Left lung (tissue), 14 donors: ENCODE measurements at places on chromosomes 13 and 19.

GRCh38 chr13:107395927-107396662, 819.2 kb downstream of the LIG4 start:
- no peak overlapping the region for H3K4me3 ChIP-seq
- H3K4me1 ChIP-seq = no peaks in the 10 kb centered on the region
- DNase-seq = no peak
- no peaks in the 10 kb centered on the region for H3K27me3 ChIP-seq

- no peak overlapping the region for H3K27ac ChIP-seq
- H3K36me3 ChIP-seq = no peaks in the 10 kb centered on the region
- no peak overlapping the region for H3K4me3 ChIP-seq
These were observed 335.5 kb downstream of the FOXO1 start for GRCh38 chr13:40330950-40331349.

GRCh38 chr13:22082030-22082429, 411.2 kb downstream of the FGF9 start:
- no peaks in the 10 kb centered on the region for H3K4me1 ChIP-seq
- H3K27me3 ChIP-seq = no peaks in the 10 kb centered on the region
- H3K36me3 ChIP-seq = no peaks in the 10 kb centered on the region
- no peak overlapping the region for H3K27ac ChIP-seq
- no peak overlapping the region for H3K4me3 ChIP-seq

GRCh38 chr19:9757544-9758501, 10.7 kb downstream of the ZNF846 start:
- peaks cover 5% of the 10 kb centered on the region for H3K36me3 ChIP-seq
- H3K27ac ChIP-seq = no peak overlapping the region
- H3K27me3 ChIP-seq = no peaks in the 10 kb centered on the region
- H3K4me3 ChIP-seq = no peak overlapping the region
- DNase-seq = no peak

DNA sequence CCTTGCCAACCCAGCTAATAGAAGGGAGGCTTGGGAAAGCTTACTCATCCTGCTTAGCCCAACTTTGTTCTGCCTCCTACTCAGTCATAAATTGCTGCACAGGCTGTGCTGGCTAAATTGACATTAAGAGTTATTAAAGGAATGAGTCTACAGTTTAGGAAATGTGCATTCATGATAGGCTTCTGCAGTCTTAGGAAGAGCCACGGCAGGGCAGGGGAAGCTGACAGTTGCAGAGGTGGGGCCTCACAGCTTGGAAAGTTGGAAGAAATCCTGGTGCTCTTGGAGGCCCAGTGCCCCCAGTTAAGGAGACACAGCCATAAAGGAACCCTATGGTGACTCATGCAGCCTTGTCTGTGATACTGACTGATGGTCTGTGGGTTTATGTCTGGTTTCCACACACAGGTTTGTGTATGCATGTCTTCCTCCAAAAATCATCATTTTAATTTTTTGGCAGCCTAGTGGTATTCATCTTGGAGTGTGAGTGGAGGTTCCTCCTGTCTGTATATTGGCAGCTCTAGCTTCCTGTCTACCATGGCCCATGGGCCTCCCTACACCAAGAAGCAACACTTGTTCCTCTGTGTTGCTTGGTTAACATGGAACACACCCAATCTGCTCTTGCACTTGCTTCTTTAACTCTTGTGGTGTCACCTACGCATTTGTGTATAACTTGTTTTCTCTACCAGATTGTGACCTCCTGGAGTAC, 135.0 kb upstream of the KL start:
- no peak overlapping the region for H3K27ac ChIP-seq
- no peaks in the 10 kb centered on the region for H3K36me3 ChIP-seq
- H3K4me1 ChIP-seq = no peaks in the 10 kb centered on the region
- no peaks in the 10 kb centered on the region for H3K27me3 ChIP-seq
- DNase-seq = no peak
- no peak overlapping the region for H3K4me3 ChIP-seq

DNA sequence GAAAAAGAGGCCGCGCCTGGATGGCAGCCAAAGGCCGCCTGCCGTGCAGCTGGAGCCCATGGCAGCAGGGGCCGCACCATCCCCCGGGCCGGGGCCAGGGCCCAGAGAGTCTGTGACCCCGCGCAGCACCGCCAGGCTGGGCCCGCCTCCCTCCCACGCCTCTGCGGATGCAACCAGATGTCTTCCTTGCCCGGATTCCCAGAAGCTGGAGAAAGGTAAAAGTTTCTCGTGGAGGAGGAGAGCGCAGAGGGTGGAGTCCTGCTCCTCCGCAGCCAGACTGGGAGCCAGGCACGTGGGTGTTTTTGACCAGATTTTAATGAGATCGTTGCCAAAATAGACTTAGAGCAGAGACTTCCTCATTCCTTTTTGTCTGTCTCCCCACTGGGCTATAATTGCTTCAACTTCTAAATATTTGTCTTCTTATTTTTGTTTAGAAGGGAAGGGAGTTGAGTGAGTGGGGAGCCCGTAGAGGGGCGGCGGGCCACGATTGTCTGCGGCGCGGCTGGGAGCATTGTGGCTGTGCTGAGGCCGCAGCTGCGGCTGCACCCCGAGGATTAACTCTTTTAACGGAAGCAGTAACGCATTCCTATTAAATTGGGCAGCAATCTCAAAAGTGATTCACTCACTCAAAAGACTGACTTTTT, 22.8 kb upstream of the NDUFS7 start:
- H3K36me3 ChIP-seq = no peaks in the 10 kb centered on the region
- DNase-seq = no peak
- H3K4me1 ChIP-seq = peaks cover 18% of the 10 kb centered on the region
- H3K27me3 ChIP-seq = no peaks in the 10 kb centered on the region
- peak overlapping the region; percentile 16 for H3K27ac ChIP-seq
- H3K4me3 ChIP-seq = peak overlapping the region; percentile 9

DNA sequence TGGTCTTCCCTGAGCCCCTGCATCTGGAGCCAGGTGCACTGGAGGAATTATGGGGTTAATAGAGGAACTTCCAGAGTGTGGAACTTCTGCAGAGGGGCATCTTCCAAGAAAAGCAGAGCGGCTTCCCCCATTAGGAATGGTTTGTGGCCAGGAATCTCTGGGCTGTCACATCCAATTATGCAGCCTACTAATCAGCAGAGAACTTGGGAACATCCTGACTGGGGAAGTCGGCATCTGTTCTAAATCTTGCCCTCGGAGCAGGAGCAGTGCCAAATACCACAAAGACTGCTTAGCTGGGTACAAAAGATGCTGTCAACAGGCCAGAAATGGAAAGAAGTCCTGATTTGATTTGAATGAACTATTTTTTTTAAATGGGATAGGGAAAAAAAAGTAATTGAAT, 435.1 kb downstream of the ZNF536 start:
- no peak for DNase-seq
- no peaks in the 10 kb centered on the region for H3K36me3 ChIP-seq
- H3K27ac ChIP-seq = no peak overlapping the region
- H3K27me3 ChIP-seq = no peaks in the 10 kb centered on the region

DNA sequence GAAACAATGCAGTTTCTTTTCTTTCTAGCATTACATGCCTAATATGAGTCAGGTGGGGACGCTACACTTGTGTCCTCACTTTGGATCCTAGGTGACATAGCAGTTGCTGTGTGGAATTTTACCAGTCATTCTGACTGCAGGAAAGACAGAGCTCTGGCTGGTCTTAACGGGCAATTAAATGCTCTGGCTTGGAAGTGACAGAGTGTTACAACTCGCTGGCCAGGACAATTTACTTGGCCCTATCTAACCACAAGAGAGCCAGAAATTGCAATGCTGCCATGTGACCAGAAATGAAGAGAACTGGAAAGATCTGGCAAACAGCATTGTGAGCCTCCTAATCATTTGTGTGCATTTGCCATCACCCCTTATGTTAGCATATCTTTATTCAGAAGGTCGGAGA, 351.1 kb downstream of the DCT start:
- H3K27ac ChIP-seq = no peak overlapping the region
- no peaks in the 10 kb centered on the region for H3K36me3 ChIP-seq
- no peak overlapping the region for H3K4me3 ChIP-seq
- no peaks in the 10 kb centered on the region for H3K4me1 ChIP-seq
- DNase-seq = no peak

DNA sequence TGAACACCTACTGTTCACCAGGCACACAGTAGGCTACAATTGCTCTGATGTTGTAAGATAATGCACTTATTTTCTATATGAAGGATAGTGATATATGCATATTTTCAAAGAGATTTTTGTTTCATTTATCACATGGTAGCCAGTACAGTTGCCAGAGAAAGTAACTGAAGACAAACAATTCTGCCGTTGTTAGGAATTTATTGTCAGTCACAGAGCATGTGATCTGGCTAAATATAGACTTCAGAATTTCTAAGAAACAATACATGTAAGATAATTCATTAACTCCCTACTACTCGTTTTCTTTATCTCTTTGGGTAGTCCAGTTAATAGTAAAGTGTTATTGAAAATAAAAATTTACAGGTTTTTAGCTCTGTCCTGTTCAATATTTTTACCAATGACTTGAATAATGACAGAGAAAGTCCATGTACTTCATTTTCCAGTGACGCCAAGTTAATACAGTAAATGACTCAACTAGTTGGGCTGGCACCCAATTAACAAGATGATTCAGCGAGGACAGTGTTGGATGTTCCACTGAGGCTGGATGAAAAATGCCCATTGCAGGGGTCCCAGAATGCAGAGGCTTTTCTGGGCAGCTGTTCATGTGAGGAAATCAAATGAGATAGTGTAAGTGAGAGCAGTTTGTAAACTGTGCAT, 35.6 kb downstream of the GJA3 start:
- H3K4me3 ChIP-seq = no peak overlapping the region
- H3K27me3 ChIP-seq = peaks cover 10% of the 10 kb centered on the region
- no peak overlapping the region for H3K27ac ChIP-seq
- H3K36me3 ChIP-seq = no peaks in the 10 kb centered on the region

DNA sequence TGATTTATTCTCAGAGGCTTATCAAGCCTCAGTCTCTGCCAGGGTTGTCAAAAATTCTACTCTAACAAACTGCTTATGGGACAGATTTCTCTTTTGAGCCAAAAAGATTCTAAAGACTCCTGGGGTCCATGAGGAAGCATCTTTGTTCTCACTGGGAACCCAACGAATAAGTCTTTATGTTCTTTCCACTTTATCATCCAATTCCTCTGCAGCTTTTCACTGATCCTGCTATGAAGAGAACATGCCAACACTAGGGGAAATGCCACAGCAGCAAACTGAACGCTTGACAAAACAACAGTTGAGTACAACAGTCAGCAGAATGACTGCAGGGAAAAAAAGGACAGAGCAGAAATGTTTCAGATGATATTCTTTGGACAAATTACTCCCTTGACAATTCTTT, 22.2 kb downstream of the DCLK1 start:
- DNase-seq = no peak
- H3K4me1 ChIP-seq = no peaks in the 10 kb centered on the region
- no peaks in the 10 kb centered on the region for H3K36me3 ChIP-seq

GRCh38 chr19:5032101-5032967, 63.4 kb downstream of the KDM4B start:
- no peak overlapping the region for H3K4me3 ChIP-seq
- peaks cover 35% of the 10 kb centered on the region for H3K36me3 ChIP-seq
- no peaks in the 10 kb centered on the region for H3K27me3 ChIP-seq
- DNase-seq = no peak
- no peak overlapping the region for H3K27ac ChIP-seq
- H3K4me1 ChIP-seq = no peaks in the 10 kb centered on the region

DNA sequence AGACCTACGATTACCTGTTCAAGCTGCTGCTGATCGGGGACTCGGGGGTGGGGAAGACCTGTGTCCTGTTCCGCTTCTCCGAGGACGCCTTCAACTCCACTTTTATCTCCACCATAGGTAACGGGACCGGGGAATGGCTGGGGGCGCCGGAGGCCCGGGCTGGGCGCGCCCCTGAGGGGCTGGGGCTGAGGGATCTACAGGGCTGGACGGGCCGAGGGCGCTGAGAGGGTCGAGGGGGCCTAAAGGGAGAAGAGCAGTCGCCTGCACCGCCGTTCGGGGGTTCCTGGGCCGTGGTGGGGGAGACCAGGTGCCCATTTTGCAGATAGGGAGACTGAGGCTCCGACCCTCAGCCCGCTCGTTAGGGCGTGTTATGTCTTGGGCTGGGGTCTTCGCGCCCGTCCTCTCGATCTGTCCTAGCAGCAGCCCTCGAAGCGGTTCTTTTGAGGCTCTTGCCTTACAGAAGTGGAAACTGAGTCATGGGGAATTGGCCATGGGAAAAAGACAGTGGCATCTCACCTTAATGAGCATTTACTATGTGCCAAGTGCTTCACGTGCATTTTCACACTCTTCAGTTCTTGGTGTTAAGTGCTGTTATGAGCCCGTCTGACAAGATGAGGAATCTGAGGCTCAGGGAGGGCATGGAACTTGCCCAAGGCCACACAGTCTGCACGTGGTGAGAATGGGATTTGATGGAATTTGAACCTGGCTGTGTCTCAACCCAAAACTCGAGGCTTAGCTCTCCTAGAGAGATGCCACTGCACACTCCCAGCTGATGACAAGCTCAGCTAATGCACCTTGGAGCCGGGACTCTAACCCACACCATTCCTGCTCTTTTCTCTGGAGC, 442 bp downstream of the RAB8A start:
- peaks cover 54% of the 10 kb centered on the region for H3K4me1 ChIP-seq
- no peaks in the 10 kb centered on the region for H3K27me3 ChIP-seq
- no peaks in the 10 kb centered on the region for H3K36me3 ChIP-seq

DNA sequence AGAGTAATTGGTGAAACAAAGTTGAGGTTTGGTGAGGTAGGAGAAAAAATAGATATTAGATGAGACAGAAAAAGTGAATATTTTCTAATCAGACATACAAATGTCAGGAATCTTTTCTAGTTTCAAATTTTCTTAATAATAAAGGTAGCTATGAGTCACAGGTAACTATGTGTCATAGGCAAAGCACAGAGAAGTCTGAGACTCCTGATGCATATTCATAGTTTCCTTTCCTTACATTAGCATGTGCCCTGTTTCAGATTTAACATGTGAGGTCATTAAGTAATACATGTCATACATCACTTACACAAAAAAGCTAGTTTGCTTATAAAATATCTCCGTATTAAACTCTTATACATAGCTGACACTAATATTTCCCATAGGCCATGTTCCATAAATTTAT, 1141.3 kb upstream of the PCDH20 start:
- no peak overlapping the region for H3K27ac ChIP-seq
- H3K4me1 ChIP-seq = no peaks in the 10 kb centered on the region
- H3K36me3 ChIP-seq = no peaks in the 10 kb centered on the region
- no peaks in the 10 kb centered on the region for H3K27me3 ChIP-seq
- DNase-seq = no peak

- DNase-seq = no peak
- no peaks in the 10 kb centered on the region for H3K4me1 ChIP-seq
- no peak overlapping the region for H3K27ac ChIP-seq
- no peaks in the 10 kb centered on the region for H3K27me3 ChIP-seq
- no peak overlapping the region for H3K4me3 ChIP-seq
- no peaks in the 10 kb centered on the region for H3K36me3 ChIP-seq
These were observed 284.1 kb upstream of the ZNF507 start for GRCh38 chr19:32061315-32061714.

DNA sequence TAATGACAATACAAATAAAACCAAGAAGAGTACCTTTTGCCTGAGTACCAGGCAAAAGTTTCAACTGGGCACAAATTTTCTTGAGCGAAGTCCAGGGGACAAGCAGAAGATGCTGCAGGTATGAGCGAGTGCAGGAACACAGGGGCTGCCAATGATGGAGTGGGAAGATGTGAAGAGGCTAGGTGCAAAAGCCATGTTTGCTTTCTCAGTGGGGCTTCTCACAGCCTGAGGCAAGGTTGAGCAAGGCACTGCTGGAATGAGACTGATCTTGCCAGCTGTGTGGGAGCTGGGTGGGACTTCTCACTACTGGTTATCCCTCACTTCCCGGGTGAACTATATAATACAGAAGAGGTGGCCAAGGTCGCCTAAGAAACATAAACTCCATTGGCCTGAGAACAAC, 1200.7 kb downstream of the SLITRK1 start:
- no peak overlapping the region for H3K4me3 ChIP-seq
- DNase-seq = no peak
- no peak overlapping the region for H3K27ac ChIP-seq
- no peaks in the 10 kb centered on the region for H3K27me3 ChIP-seq
- no peaks in the 10 kb centered on the region for H3K36me3 ChIP-seq
